ENCODE measurements at places on chromosomes 5 and 9.

GRCh38 chr5:22057012-22057411 is 796.1 kb downstream of the CDH12 start:
- DNase-seq, result no peak

DNA sequence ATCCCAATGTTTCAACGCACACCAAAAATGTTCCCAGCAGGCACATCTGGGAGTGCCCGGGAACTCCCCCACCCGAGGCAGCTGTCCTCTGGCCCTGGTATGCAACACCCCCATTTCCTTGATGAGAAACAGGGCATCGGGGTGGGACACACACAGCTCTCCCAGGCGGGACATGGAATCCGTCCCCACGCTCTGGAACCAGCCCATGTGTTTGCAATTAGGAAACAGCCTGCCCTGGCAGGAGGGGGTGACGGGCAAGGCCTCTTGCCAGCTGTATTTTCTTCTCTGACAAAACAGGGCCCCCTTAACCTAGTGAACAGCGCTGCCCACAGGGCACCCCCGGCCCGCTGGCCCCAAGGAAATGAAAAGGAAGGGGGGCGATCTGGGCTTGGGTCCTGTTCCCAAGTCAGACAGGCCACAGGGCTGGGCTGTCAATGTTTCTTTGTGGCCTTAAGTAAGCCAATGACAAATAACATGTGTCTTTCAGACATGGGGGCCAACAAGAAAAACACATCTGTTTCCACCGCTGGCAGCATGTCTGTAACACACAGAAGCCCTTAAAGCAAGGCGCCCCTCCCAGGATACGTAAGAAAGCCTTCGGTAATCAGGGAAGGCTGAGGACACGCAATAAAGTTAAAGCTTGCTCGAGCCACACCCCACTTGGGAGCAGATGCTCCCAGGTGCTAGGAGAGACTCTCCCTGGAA is 125.3 kb downstream of the ROR2 start:
- no peak for DNase-seq

GRCh38 chr9:130042406-130042884 is 544 bp downstream of the FNBP1 start:
- DNase-seq, result no peak

DNA sequence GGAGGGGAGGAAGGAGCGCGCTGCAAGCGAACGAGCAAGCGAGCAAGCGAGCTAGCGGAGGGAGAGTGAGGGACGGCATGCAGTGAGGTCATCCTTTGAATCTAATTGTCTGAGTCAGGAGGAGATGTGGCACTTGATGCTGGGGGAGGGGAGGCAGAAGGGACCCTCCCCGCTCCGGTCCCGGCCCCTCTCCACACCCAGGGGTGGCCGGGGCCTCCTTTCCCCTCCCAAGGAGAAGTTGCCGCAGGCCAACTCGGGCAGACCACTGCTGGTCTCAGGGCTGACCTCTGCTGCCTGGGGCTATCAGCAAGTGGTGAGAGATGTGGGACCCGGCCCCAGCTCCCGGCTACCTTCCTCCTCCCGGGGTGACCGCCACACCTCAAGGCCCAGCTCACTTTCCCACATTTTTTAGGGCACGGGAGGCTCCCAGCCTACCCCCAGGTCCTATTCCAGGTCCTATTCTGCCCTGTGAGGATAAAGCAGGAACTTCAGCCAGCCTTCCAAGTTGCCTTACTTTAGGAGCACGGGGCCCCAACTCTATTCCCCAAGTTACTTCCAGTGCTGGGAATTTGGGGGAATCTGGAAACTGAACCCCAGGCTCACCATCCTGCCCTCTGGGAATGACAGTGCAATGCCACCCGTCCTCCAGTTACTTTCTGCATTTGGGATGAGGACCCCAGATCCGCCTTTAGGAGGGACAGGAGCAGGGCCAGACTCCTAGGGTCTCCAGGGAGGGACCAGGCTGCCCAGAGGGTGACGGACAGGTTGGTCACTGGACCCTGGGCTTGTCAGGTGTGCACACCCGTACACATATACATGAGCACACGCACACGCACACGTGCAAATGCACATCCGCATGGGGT is 11.1 kb downstream of the CNTFR start:
- DNase-seq, result no peak

- DNase-seq, result no peak
These were observed 73.7 kb downstream of the GTF3C4 start for GRCh38 chr9:132743931-132744479.

GRCh38 chr5:169637085-169637548 is at the start of gene DOCK2:
Gene DOCK2 (plus strand): TSS chr5:169637275. CDS start chr5:169637327, 52 bp downstream.
- DNase-seq, result peak; percentile 84

GRCh38 chr9:79824265-79824664 is 252.5 kb downstream of the TLE4 start:
- no peak for DNase-seq

DNA sequence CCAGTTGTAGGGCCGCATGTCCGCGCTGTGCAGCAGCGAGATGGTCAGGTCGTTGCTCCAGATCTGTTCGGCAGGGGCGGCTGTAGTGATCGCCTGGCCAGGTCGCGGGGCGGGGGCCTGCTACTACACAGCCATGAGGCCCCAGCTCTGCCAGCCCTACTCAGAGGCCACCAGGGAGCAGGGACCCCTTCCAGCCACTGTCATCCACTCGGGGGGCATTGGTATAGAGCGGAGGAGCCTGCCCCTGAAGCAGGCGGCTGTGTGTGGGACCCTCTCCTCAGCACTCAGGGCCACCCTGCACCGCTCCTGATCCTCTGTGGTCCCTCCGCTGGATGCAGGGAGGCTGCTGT is 1.7 kb downstream of the FBXW5 start:
- peak; percentile 72 for DNase-seq

DNA sequence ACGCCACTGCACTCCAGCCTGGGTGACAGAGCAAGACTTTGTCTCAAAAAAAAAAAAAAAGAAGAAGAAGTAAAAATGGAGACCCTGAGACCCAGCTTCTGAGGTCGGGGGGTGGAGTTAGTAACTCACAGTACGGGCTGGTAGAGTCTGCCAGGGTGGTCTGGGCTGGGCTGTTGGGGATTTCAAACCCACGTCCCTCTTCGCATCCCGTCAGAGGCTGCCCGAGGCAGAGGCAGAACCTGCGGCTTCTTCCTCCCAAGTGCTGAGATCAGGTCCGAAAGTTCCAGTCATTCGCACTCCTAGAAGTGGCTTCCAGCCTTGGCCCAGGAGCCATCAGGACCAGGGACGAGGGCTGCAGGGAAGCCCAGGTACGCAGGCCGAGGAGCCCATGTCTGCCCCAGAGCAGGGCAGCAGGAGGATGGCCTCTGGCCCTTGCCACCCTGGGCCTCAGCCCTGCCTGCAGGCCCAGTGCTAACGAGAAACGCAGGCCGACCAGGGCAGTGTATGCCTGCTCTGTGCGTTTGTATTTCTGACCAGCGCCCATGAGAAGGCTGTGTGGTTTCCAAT is 9.9 kb upstream of the SLC2A6 start:
- no peak for DNase-seq

DNA sequence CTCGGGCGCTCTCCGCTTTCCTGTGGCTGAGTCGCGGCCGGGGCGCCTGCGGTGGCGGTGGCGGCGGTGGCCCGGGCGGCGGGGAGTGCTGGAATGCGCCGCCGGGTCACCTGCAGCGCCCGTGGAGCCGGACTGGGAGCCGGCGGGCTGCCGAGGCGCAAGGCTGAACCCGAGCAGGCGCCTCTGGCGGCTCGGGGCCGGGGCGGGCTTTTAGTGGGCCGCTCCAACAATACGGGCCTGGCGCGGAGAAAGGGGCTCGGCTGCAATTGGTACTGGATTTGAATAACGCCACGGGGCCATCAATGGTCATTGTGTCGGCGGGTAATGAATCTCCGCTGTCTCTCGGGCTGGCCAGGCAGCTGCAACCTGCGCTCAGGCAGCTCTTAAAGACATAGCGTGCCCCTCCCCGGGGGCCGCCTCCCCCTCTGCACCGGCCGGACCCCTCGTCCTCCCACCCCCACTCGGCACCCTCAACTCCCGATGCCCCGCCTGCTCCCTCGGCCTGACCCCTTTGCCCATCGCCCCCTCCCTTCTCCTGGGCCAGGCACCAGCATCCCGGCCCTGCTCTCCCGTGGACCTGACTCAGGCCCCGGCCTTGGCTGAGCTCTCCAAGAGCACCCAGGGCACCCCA is 22.1 kb downstream of the URM1 start:
- peak; percentile 80 for DNase-seq

Data from posterior cingulate gyrus (tissue), 11 donors.